Endothelial cell of umbilical vein (primary cell): ENCODE measurements at places on chromosomes 3 and 15. TPM values are rescaled to one million over a fixed set of nuclear protein-coding genes. Genes with fewer than 3 reads are reported as not detected.

EHHADH gene
- polyA plus RNA-seq: 0.88 and 1.3 TPM in 2 replicates

KY gene
- not detected in 2 replicates for polyA plus RNA-seq

ARPP19 gene
- 38.2 and 47.1 TPM in 2 replicates for polyA plus RNA-seq

SLC9C1 gene
- polyA plus RNA-seq: not detected in 2 replicates

FAM81A gene
- polyA plus RNA-seq: 0.28 TPM in 1 of 2 replicates, not detected in the other

PSTPIP1 gene
- polyA plus RNA-seq: not detected in 2 replicates

ZMYND10 gene
- 0.25 and 0.33 TPM in 2 replicates for polyA plus RNA-seq

POC1A gene
- polyA plus RNA-seq: 14.8 and 14.9 TPM in 2 replicates

GOLGA6D gene
- polyA plus RNA-seq: not detected in 2 replicates

ACAA1 gene
- 46.4 and 53.8 TPM in 2 replicates for polyA plus RNA-seq

GABRB3 gene
- polyA plus RNA-seq: 0.03 TPM in 1 of 2 replicates, not detected in the other

- no peak for DNase-seq
Measured at GRCh38 chr3:15903164-15903563, 105.4 kb upstream of the ANKRD28 start.

DNA sequence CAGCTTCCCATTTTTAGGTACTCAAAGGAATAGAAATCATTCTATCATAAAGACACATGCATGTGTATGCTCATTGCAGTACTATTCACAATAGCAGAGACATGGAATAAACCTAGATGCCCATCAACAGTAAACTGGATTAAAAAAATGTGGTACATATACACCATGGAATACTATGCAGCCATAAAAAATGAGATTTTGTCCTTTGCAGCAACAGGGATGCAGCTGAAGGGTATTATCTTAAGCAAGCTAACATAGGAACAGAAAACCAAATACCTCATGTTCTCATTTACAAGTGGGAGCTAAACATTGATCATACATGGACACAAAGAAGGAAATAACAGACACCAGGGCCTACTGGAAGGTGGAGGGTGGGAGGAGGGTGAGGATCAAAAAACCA, 33.1 kb upstream of the COL6A5 start:
- DNase-seq: no peak

- DNase-seq: no peak
Measured at GRCh38 chr3:129586746-129587430, 19.6 kb downstream of the PLXND1 start.

- DNase-seq: no peak
Measured at GRCh38 chr3:112730210-112730609, 89.3 kb upstream of the CCDC80 start.

DNA sequence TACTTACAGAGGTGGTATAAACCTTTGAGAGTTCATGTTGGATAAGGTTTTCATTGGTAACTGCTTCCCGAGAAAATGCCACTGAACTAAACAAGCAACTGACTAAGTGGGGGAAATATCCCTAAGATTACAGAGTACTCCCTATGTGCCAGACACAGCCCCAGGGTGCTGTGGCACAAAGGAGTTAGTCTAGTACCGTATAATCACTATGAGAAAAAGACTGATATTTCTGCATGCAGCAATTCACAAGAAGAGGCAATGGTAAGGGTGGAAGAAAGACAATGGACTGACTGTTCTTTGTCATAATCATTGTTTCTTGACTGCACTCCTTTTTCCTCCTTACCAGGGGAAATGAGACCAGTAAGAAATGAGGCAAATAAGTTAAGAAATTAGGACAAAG, 20.0 kb upstream of the SLC25A26 start:
- no peak for DNase-seq

- DNase-seq: no peak
Measured at GRCh38 chr15:70461992-70462391, 301.4 kb downstream of the UACA start.

- DNase-seq: peak; percentile 50
Measured at GRCh38 chr3:138898301-138898700, 48.6 kb downstream of the FOXL2 start.

DNA sequence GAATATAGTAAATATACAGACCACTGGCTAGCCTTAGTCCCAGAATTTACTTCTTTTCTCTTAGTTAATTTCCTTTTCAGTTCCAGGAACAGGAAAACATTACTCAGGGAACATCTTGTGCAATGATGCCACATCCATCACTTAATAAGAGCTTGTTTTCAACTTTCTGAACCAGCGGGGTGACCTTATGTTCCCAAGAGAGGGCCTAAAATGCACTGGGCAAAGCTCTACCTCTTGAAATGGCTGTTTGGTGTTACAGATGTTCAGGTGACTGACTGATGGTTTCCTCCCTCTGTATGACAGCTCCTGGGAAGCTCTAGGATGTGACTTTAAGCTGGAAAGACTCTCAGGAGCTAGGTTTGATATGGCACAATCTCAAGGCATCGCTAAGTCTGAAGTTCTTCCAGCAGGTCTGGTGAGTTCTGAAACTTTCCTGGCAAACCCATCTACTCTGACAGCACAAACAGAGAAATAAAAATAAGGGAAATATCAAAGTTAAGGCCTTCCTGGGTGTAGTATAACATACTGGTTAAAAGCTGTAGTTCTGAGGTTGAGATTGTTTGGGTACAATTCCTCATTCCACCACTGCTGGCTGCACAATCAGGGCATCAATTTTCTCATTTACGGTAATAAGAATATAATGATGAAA, 98.6 kb downstream of the ZIC1 start:
- DNase-seq: no peak

GRCh38 chr15:67070892-67071664, 5.7 kb downstream of the SMAD3 start:
- DNase-seq: no peak

- no peak for DNase-seq
Measured at GRCh38 chr3:42664438-42664803, 10.9 kb downstream of the ZBTB47 start.

DNA sequence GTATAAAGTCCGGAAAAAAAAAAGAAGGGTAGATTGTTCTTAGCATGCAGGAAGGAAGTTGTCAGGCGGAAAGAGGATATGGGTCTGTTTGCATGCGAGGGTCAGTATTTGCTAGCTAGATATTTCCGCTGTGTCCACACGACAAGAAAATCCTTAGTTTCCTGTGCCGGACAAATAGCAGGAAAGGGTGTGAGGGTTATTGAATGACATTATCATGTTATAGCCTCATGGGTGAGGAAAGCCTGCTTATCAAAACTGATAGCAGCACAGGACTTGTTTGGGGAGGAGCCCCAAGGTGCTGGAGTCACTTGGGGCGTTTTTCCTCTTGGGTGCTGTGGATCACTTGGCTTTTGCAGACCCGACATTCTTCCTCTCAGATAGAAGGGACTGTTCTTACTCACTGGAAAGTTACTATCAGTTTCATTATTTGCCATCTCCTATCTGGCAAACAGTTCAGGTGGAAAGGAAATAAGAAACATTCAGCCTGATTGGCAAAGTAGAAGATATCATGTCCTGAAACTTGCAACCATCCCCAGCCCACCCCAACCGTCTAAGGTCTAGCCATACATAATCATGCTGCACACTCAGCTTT, 127.2 kb upstream of the DPH6 start:
- DNase-seq: peak; percentile 87

GRCh38 chr3:186909078-186909853, 21.1 kb upstream of the ST6GAL1 start:
- DNase-seq: no peak

DNA sequence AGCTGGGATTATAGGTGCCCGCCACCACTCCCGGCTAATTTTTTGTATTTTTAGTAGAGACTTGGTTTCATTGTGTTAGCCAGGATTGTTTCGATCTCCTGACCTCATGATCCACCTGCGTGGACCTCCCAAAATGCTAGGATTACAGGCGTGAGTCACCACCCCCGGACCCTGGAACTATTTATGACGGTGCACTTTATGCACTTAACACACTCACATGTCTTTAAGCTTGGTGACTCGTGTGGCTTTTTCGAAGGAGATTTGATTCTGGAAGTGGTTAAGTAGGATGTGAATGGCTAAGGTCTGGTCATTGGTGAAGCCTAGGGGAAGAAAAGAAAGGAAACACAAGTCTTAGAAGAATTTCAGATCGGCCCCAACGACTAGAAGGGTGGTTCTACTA, 20.3 kb downstream of the BBS4 start:
- DNase-seq: no peak

DNA sequence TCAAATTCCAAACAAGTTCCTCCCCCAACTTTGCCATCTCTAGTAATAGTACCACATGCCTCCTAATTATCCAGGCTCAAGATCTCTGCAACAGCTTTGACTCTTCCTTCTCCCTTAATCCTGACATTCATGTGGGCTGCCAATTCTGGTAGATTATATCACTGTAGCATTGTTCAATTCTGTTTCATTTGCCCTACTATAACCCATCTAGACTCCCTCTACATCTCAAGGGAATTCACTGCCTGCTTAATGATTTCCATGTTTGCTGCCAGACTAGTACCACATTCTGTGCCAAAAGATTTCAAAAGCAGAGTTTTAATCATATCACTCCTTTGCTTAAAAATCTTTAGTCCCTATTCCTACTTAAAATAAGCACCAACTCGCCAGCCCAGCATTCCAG, 34.6 kb upstream of the PPIB start:
- DNase-seq: no peak

DNA sequence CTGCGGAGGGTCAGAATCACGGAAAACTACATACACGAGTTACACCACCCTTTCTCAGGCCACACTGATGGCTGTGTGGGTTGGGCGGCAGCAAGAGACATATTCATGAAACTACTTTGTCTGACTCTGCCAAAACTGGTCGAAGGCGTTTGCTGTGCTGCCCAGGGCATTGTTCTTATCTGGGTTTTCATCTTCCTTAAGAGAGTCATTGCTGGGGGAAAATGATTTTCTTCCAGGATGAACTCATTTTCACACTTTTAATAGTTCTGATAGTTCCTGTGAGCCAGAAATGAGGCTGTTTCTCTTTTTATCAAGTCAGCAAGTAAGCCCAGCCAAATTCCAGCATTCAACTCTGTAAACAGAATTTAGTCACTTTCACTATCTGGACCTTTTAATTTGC, 47.6 kb downstream of the TRIM71 start:
- DNase-seq: peak; percentile 18

GRCh38 chr3:24351779-24352469, 142.7 kb downstream of the THRB start:
- peak; percentile 90 for DNase-seq

- DNase-seq: no peak
Measured at GRCh38 chr3:38585791-38586420, 63.6 kb downstream of the SCN5A start.
